Mesothelial cell of epicardium (in vitro differentiated cells): ENCODE measurements at places on chromosomes 5 and 9.

- no peak for DNase-seq
- no peaks in the 10 kb centered on the region for H3K4me1 ChIP-seq
- H3K36me3 ChIP-seq: peaks cover 8% of the 10 kb centered on the region
- H3K27me3 ChIP-seq: no peaks in the 10 kb centered on the region
These were observed 119.5 kb downstream of the TRPM3 start for GRCh38 chr9:71001780-71002386.

GRCh38 chr5:22596404-22596970 lies 256.7 kb downstream of the CDH12 start:
- H3K27ac ChIP-seq: no peak overlapping the region
- peaks cover 4% of the 10 kb centered on the region for H3K27me3 ChIP-seq
- no peak overlapping the region for H3K4me3 ChIP-seq
- H3K4me1 ChIP-seq: peaks cover 11% of the 10 kb centered on the region
- DNase-seq: no peak

DNA sequence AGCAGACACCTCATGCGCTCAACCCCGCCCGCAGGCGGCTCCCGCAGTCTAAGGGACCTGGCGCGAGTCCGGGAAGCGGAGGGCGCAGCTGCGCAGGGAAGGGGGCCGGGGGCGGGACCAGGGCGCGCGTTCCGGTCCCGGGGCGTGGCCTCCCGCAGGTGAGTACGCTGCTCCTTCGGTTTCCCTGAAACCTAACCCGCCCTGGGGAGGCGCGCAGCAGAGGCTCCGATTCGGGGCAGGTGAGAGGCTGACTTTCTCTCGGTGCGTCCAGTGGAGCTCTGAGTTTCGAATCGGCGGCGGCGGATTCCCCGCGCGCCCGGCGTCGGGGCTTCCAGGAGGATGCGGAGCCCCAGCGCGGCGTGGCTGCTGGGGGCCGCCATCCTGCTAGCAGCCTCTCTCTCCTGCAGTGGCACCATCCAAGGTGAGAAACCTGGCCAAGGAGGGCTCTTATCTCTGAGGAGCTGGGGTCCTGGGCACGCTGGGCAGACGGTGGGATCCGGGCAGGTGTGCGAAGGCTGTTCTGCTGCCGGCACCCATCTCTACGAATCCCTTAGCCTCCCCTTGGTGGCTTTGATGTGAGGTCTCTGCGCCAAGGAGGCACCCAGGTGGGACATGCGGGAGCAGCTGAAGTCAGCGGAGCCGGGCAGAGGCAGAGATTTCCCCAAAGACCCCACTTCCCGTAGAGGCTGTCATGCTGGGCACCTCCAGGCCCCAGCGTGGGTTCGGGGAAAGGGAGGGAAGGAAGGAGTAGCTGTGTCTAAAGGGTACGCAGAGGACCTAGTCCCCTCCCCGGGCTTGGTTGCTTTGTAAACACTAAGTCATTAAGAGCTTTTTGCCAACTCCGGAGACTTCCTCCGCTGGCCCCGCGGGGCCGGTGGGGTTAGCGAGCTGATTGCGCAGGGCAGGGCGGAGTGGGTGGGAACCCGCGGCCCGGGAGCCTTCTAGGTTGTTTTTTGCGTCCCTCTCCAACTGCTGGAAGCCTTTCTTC lies at the start of gene F2RL1:
TSS of gene F2RL1 (plus strand) at position 187 of the 988 bp plus-strand sequence. CDS start at position 340, 153 bp downstream.
- H3K27me3 ChIP-seq: peaks cover 30% of the 10 kb centered on the region

DNA sequence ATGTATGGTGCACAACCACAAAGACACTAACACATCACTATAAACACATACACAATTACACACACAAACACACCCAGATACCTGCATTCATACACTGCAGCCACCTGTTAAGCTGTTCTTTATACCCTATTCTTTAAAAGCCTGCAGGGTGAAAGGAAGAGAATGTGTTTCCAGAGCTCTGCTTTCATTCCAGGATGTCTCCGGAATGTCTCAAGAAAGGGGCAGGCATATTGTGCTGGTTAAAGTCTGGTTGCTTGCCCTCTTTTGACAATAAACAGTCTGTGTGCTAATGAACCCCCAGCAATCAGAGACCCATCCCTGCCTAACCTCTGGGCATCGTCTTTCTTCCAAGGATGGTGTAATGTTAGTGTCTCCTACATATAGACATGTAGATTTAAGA lies 181.6 kb downstream of the EPB41L4A start:
- H3K27ac ChIP-seq: peak overlapping the region; percentile 11
- H3K4me3 ChIP-seq: no peak overlapping the region
- peaks cover 11% of the 10 kb centered on the region for H3K36me3 ChIP-seq
- H3K27me3 ChIP-seq: no peaks in the 10 kb centered on the region

- peaks cover 15% of the 10 kb centered on the region for H3K4me1 ChIP-seq
- no peaks in the 10 kb centered on the region for H3K27me3 ChIP-seq
- peaks cover 1% of the 10 kb centered on the region for H3K36me3 ChIP-seq
- peak overlapping the region; percentile 47 for H3K27ac ChIP-seq
- DNase-seq: no peak
- no peak overlapping the region for H3K4me3 ChIP-seq
These were observed 57.2 kb upstream of the GHR start for GRCh38 chr5:42366051-42366450.

DNA sequence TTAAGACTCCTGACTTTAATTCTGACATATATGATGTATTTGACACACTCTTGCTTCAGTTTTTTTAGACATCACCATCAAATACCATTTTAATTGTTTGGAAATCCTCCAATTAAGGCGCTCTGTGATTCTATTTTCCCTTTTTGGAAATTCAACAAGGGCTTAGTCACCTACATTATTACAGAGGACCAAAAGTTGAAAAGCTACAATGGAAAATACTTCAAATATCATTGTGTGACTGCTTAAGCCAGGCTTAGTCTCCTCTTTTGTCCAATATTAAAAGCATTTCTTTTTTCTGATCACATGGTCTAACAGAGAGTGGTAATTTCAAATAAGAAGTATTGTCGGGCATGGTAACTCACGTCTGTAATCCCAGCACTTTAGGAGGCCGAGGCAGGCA lies 160.3 kb downstream of the CEMIP2 start:
- no peak for DNase-seq
- no peak overlapping the region for H3K4me3 ChIP-seq
- peaks cover 5% of the 10 kb centered on the region for H3K4me1 ChIP-seq
- no peaks in the 10 kb centered on the region for H3K36me3 ChIP-seq
- no peaks in the 10 kb centered on the region for H3K27me3 ChIP-seq
- no peak overlapping the region for H3K27ac ChIP-seq

DNA sequence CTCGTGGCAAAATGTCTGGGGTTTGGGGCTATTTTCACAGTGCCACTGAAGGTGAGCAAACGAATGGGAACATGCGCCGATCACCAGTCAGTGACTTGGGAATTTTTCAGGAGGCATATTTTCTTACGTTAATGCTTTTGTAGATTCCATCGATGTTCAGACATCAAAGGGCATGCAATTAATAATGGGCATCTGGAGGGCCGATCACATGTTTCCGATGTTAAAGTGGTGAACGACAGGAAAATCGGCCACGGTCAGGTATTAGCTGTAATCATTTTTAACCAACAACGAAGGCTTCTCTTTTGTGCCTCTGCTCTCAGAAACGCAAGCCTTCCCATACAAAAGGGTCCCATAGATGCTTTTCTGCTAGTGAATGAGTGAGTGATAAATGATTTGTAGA lies 155.0 kb upstream of the PITX1 start:
- no peaks in the 10 kb centered on the region for H3K36me3 ChIP-seq
- H3K4me3 ChIP-seq: peak overlapping the region; percentile 33
- no peak for DNase-seq
- H3K27me3 ChIP-seq: peaks cover 30% of the 10 kb centered on the region

GRCh38 chr5:139167533-139167932 lies 30.6 kb downstream of the SIL1 start:
- no peak for DNase-seq
- no peaks in the 10 kb centered on the region for H3K27me3 ChIP-seq
- H3K27ac ChIP-seq: peak overlapping the region; percentile 87

DNA sequence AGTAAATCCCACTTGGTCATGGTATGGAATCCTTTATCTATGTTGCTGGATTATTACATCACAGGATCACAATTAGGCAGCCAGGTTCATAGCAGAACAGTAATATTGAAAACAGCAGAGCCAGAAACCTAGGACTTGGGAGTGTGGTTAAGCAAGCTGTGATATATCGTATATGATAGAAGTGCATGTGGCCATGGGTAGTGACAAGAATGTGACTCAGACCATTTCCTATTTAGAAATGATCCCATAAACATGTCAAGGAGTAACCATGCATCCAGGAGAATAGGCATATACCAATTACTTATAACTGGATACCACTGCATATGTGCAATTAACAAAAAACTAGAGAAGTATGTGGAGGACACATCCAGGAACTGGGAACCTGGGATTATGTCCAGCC lies 31.2 kb downstream of the AMBP start:
- DNase-seq: no peak
- peaks cover 73% of the 10 kb centered on the region for H3K36me3 ChIP-seq
- H3K27ac ChIP-seq: no peak overlapping the region

GRCh38 chr5:180525399-180525798 lies 31.2 kb downstream of the CNOT6 start:
- peaks cover 38% of the 10 kb centered on the region for H3K4me1 ChIP-seq
- DNase-seq: no peak
- peak overlapping the region; percentile 12 for H3K27ac ChIP-seq

- H3K4me1 ChIP-seq: peaks cover 12% of the 10 kb centered on the region
- peak overlapping the region; percentile 91 for H3K4me3 ChIP-seq
- peak; percentile 41 for DNase-seq
- H3K27me3 ChIP-seq: peaks cover 7% of the 10 kb centered on the region
- peak overlapping the region; percentile 84 for H3K27ac ChIP-seq
These were observed 909 bp downstream of the SLC36A1 start for GRCh38 chr5:151448038-151448985.

DNA sequence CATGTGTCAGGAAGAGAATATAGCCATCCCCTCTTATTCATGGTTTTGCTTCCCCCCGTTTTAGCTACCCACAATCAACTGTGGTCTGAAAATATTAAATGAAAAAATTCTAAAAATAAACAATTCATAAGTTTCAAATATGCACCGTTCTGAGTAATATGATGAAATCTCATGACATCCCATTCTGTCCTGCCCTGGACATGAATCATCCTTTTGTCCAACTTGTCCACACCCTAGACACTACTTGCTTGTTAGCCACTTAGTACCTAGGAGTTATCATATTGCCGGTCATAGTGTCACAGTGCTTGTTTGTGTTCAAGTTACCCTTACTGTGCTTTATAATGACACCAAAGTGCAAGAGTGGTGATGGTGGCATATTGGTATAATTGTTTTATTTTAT lies 113.5 kb downstream of the CAAP1 start:
- H3K36me3 ChIP-seq: no peaks in the 10 kb centered on the region
- no peak for DNase-seq
- H3K4me1 ChIP-seq: peaks cover 5% of the 10 kb centered on the region
- H3K27me3 ChIP-seq: no peaks in the 10 kb centered on the region
- no peak overlapping the region for H3K4me3 ChIP-seq
- no peak overlapping the region for H3K27ac ChIP-seq

DNA sequence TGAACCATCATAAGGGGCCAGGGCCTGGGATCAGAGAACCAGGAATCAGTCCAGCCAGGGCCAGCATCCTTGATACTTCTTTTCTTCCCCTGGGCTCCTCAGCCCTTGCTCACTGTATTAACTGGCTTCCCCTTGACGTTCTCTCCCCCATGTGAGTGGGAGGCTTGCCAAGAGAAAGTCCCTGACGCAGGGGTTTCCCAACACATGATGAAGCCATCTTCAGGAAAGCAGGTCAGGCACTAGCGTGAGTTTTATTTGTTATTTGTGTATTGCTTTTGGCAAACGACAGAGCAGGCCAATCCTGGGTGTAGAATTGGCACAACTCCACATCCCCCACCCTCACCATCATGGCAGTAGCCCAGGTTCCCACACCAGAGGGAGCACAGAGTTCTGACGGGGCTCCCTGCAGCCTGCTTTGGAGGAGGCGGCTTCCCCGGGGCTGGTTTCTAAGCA lies 165.5 kb upstream of the NFIL3 start:
- H3K36me3 ChIP-seq: no peaks in the 10 kb centered on the region
- H3K27me3 ChIP-seq: no peaks in the 10 kb centered on the region
- H3K4me3 ChIP-seq: no peak overlapping the region

DNA sequence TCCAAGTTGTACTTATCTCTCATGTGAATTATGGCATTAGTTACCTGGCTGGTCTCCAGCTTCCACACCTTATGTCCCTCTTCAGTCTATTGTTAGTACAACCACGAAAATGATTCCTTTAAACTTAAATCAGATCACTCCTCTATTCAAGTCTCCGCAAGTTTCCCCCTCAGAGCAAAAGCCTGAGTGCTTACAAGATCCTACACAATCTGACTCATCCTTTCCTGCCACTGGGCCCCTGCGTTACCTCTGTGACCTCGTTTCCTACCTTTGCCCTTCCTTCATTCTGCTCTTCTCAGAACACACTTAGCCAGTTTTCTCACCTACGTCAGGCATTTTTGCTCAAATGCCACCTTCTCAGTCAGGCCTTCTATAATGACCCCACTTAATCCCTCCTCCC lies 45.1 kb upstream of the GLIS3 start:
- no peak overlapping the region for H3K27ac ChIP-seq
- H3K4me3 ChIP-seq: no peak overlapping the region
- DNase-seq: no peak

DNA sequence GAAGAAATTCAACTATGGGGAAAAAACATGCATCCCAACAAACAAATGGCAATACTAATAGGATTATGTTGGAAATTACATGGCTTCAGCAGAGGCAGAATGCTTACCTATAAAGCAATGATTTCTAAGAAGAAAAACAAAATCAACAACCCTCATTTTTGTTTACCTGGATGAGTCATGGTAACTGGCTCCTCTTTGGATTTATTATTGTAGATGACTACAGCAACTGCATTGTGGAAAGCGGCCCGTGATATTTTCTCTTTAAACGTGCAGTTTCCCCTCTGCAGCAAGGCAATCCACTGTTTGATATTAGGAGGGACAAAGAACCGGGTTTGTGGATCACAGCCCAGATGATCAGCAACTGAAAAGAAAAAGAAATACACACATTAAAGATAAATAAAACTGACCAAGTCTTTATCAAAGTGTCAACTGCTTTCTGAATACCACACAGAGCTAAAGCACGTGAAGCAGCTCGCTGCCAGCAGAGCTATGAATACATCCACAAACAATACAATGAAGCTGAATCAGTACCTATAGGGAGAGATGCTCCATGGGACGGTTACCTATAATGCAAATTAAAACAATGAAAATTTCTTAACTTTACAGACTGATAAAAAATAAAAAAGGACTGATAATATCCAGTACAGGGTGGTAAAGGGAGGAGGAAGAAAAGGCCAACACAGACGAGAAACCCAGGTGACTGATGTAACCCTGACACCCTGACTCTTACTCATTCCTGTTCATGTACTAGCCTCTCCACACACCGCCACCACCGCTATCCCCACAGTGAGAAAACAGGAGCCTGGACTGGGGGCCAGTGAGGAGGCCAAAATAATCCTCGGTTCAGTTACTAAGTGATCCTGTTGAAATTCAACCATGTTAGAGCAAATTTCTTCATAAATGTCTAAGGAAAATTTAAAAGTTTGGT lies 31.0 kb downstream of the RNF130 start:
- H3K27ac ChIP-seq: no peak overlapping the region
- no peaks in the 10 kb centered on the region for H3K4me1 ChIP-seq
- H3K27me3 ChIP-seq: no peaks in the 10 kb centered on the region

- peaks cover 23% of the 10 kb centered on the region for H3K4me1 ChIP-seq
- peaks cover 5% of the 10 kb centered on the region for H3K27me3 ChIP-seq
- H3K36me3 ChIP-seq: no peaks in the 10 kb centered on the region
These were observed 25.0 kb upstream of the TRIM36 start for GRCh38 chr5:115194676-115195075.
